Caki2 (cell line): ENCODE measurements at places on chromosomes 7 and 10. TPM values are rescaled to one million over a fixed set of nuclear protein-coding genes. Genes with fewer than 3 reads are reported as not detected.

The SOSTDC1 gene
- total RNA-seq, result 0.26 TPM in 1 of 2 replicates, not detected in the other

The GBX1 gene
- total RNA-seq, result not detected in 2 replicates

The GRM8 gene
- not detected in 2 replicates for total RNA-seq

The LRRD1 gene
- total RNA-seq, result not detected in 2 replicates

The OR2A5 gene
- total RNA-seq, result not detected in 2 replicates

The FAM13C gene
- total RNA-seq, result not detected in 2 replicates

The SHTN1 gene
- total RNA-seq, result 5.8 and 44.9 TPM in 2 replicates

The SEMA4G gene
- total RNA-seq, result 0.96 and 6.6 TPM in 2 replicates

The TMED4 gene
- total RNA-seq, result 263 and 317 TPM in 2 replicates

The DDIT4 gene
- 408 and 445 TPM in 2 replicates for total RNA-seq

The OR2AE1 gene
- total RNA-seq, result not detected in 2 replicates

The ACTA2 gene
- 41.7 and 49.7 TPM in 2 replicates for total RNA-seq

The KCNH2 gene
- total RNA-seq, result 8.4 and 9.1 TPM in 2 replicates

The SSBP1 gene
- total RNA-seq, result 197 and 231 TPM in 2 replicates

The SPDYE6 gene
- total RNA-seq, result not detected in 2 replicates

The CTBP2 gene
- 82.4 and 82.7 TPM in 2 replicates for total RNA-seq

The TECPR1 gene
- 1.6 and 7.7 TPM in 2 replicates for total RNA-seq

The GPR22 gene
- total RNA-seq, result not detected in 2 replicates

The ATOH7 gene
- total RNA-seq, result not detected in 2 replicates

The TMEM184A gene
- 13.4 and 16.6 TPM in 2 replicates for total RNA-seq

The MEIG1 gene
- total RNA-seq, result 3.5 TPM in 1 of 2 replicates, not detected in the other

The SAP25 gene
- total RNA-seq, result not detected in 2 replicates

The SORCS1 gene
- not detected in 2 replicates for total RNA-seq

The GIMAP8 gene
- not detected in 2 replicates for total RNA-seq

The NUTM2B gene
- 0.35 and 1.5 TPM in 2 replicates for total RNA-seq

The HYCC1 gene
- total RNA-seq, result 17.6 and 56.6 TPM in 2 replicates

The CTAGE4 gene
- 0.84 and 1.3 TPM in 2 replicates for total RNA-seq

The CALML3 gene
- total RNA-seq, result not detected in 2 replicates

The MBL2 gene
- total RNA-seq, result 0.17 TPM in 1 of 2 replicates, not detected in the other

The PRSS37 gene
- not detected in 2 replicates for total RNA-seq

The PALD1 gene
- 1.3 and 1.6 TPM in 2 replicates for total RNA-seq

The EMX2 gene
- 3.2 TPM in 1 of 2 replicates, not detected in the other for total RNA-seq

The KLF14 gene
- total RNA-seq, result not detected in 2 replicates

The ZPBP gene
- total RNA-seq, result not detected in 2 replicates

The ICA1 gene
- 2.1 and 12.5 TPM in 2 replicates for total RNA-seq

The SFXN4 gene
- 30.8 and 61.0 TPM in 2 replicates for total RNA-seq

The FGFR2 gene
- total RNA-seq, result 7.4 and 13.5 TPM in 2 replicates

The FAM25G gene
- total RNA-seq, result not detected in 2 replicates

The CHAT gene
- total RNA-seq, result not detected in 2 replicates

The CNNM1 gene
- total RNA-seq, result 3.6 and 5.2 TPM in 2 replicates

The PDGFA gene
- 24.6 and 25.8 TPM in 2 replicates for total RNA-seq

The CLCN1 gene
- total RNA-seq, result not detected in 2 replicates
